ENCODE measurements at places on chromosomes 6 and 20.

- DNase-seq = no peak
These were observed 930.6 kb downstream of the KIF16B start for GRCh38 chr20:15642676-15643075.

DNA sequence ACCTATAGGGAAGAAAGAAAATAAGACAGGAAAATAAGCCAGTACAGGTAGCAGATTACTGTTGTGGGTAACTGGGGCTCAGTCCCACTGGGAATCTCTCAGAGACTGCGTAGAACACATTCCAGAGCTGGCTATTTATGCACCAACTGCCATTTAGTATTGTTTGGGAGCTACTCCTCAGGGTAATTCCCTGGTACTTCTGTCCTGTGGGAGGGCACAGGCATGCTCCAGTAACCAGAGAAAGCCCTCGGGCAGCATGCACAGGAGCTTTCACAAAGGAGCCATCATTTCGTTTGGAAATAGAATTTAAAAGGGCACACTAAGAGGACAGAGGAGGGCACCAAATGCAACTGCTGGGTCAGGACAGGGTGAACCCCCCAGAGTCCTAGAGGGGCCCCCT lies 148.0 kb upstream of the LRFN2 start:
- no peak for DNase-seq

DNA sequence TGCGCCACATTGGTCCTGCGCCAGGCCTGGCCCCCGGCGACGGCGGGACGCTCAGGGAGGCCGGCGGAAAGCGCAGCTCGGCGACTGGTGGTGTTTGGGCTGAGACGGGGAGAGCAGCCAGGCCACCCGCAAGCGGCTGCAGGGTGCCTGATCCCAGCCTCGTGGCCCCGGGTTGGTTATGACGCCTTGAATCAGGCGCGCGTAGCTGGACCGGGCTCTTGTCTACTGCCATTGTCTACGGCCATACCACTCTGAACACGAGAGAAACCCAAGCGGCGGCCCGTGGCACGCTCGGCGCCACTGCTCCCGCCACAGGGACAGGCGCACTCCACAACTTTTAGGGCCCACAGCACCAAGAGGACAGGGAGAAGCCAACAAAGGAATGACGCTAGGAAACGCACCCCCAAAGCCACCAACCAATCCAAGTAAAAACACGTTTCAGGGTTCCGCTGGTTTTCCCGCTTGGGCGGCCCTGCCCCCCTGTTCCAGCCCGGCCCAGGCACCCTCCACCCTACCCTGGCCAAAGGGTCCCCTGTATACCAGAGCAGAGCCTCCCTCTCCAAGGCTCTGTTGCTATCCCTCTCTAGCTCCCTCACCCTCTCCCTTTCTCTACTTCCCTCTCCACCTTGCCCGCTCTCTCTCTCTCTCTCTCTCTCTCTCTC lies 1849.3 kb upstream of the DEFB115 start:
- DNase-seq = no peak

GRCh38 chr20:6730672-6731328 lies 36.7 kb upstream of the BMP2 start:
- DNase-seq = no peak

DNA sequence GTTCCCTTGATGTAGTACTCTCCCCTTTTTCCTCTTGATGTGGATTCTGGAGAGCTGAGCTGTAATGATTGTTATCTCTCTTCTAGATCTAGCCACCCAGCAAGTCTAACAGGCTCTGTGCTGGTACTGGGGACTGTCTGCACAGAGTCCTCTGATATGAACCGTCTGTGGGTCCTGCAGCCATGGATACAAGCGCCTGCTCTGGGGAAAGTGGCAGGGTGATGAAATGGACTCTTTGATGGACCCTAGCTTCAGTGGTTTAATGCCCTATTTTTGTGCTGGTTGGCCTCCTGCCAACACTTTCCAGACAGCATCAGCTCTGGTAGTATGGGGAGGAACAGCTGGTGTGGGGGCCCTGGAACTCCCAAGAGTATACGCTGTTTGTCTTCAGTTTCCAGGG lies 216.3 kb downstream of the ADGRG6 start:
- DNase-seq = no peak

GRCh38 chr6:117396228-117396627 lies 29.5 kb downstream of the ROS1 start:
- DNase-seq = no peak

DNA sequence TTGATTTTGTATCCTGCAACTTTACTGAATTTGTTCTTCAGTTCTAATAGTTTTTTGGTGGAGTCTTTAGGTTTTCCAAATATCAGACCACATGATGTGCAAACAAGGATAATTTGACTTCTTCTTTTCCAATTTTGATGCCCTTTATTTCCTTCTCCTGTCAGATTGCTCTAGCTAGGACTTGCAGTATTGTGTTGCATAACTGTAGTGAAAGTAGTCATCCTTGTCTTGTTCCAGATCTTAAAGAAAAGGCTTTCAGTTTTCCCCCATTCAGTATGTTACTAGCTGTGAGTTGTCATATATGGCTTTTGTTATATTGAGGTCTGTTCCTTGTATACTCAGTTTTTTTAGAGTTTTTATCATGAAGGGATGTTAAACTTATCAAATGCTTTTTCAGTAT lies 4.6 kb downstream of the MICB start:
- no peak for DNase-seq

GRCh38 chr6:139290787-139291311 lies 949 bp downstream of the TXLNB start:
- no peak for DNase-seq

DNA sequence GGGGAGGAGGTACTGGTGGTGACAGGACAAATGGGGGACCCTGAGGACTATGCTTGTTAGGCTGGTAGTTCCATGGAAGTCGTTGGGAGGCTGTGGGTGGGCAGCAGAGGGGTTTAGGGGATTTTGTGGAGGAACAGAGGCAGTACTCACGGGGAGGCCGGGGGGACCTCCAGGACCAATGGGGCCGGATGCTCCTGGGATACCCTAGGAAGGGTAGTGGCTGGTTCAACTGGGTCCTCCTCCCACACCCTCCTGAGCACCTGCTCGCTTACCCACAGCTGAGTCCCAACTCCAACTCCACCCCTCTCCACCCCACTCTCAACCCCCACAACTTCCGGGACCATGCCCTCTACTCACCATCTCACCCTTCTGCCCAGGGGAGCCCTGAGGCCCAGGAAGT lies 25.9 kb downstream of the COL11A2 start:
- DNase-seq = no peak

DNA sequence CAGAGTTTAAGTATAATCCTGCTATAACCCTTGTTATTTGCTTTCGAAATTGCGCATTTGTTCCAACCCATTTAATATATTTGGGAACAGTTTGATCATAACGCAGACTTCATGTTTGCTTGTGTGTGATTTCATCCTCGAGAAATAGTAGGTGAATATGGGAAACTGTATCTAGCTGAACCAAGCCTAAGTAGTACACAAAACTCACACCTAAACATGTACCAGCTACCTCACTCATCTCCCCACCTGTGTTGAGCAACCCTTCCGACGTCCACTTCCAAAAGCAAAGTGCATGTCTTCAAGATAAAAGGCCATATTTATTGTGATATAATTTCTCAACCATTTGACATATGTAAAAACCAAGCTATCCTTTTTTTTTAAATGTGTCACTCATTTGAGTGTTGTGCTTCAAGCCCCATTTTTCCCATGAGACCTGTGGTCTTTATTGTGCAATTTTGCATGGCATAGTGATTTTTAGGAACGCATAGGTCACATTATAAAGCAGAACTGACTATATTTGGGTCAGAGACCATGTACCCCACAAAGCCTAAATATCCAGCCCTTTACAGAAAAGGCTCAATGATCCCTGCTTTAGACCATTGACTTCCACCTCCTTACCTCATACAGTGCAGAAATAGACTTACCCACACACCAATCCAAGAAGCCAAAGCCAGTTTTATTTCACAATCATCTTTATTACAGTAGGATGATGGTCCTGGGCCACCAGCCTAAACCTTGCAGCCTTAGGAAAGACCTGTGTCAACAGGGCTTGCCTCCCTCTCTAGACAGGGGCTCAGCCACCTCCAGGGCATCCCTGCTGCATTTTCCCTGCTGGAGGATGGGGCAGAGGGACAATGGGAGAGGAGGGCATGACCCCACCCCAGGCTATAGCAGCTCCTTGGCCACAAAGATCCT lies 7.1 kb downstream of the CCND3 start:
- DNase-seq = no peak

- no peak for DNase-seq
These were observed 511.2 kb upstream of the JARID2 start for GRCh38 chr6:14734416-14735340.

DNA sequence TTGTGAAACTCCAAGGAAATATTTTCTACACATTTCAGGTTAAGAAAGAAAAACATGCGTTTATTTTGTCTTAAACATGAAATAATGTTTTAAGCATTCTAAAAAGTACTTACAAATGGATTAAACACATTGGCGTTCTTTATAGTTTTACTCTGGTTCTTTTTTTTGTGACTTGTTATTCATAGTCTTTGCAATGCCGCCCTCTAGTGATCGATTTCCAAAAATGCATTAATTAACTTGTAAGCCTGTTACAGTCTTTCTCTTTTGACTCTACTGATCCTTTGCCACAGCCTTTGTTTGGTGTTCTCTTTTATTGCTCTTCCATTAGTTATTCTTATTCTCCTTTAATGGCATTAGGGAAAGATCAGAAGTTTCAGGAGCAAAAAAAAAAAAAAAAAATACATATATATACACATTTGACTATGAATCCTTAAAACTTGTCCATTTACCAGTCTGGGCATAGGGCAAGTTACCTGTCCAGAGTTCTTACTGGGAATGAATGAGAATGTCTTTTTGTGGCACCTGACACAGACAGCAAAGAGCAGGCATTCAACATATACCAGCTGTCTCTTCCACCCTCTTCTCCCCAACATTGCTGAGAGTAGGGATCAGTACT lies 59.9 kb downstream of the MACROD2 start:
- no peak for DNase-seq

DNA sequence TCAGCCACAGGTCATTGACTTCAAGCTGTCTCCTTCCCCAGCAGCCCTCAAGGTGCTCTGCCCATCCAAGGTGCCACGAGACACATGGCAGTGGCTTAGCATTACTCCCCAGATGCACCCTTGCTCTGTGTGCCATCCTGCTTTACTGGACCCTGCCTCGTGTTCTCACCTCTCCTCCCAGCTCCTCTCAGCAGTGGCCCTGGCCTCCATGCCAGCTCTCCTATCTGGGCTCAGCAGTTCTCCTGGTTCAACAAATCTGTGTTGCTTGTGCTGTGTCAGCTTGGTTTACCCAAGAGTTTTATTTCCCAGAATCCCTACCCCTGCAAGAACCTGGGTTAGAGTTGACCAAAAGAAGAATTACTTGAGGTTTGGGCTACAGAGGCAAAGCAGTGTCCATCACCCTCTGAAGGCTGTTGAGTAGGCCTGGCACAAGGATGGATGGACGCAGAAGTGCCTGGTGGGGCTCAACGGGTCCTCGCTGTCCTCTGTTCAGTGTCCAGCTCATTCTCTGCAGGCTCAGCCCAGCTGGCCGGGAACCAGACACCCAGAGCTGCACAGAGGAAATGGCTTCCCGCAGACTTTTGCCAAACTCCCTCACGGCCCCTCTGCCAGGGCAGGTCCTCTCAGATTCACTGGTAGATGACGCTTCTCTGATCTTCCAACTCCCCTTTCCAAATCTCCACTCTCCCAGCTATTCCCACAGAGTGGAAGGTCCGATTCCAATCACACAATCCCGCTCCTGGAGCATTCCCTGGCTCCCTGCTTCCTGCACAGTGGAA lies 82.6 kb downstream of the FOXA2 start:
- no peak for DNase-seq

GRCh38 chr6:169933839-169934698 lies 182.6 kb downstream of the ERMARD start:
- DNase-seq = no peak

- DNase-seq = peak; percentile 77
These were observed 19.1 kb upstream of the AAR2 start for GRCh38 chr20:36217226-36217625.

- no peak for DNase-seq
These were observed 2.1 kb downstream of the SGK2 start for GRCh38 chr20:43560974-43561373.

DNA sequence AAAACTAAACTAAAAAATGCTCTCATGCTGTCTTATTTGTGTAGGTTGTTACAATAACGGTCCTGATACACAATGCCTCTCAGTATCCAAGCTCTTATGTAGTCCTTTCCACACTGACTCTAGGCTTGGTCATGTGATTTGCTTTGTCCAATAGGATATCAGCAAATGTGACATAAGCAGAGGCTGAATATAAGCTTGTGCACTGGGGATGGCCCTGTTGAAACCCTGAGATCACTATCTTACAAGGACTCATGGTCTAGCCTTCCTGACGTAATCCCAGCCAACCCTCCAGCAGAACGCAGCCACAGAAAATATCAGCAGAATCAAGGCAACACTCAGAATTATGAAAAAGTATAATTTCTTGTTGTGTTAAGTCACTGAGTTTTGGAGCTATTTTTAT lies 145.1 kb upstream of the CCN2 start:
- DNase-seq = no peak

GRCh38 chr6:62324834-62325233 lies 38.8 kb upstream of the KHDRBS2 start:
- no peak for DNase-seq

DNA sequence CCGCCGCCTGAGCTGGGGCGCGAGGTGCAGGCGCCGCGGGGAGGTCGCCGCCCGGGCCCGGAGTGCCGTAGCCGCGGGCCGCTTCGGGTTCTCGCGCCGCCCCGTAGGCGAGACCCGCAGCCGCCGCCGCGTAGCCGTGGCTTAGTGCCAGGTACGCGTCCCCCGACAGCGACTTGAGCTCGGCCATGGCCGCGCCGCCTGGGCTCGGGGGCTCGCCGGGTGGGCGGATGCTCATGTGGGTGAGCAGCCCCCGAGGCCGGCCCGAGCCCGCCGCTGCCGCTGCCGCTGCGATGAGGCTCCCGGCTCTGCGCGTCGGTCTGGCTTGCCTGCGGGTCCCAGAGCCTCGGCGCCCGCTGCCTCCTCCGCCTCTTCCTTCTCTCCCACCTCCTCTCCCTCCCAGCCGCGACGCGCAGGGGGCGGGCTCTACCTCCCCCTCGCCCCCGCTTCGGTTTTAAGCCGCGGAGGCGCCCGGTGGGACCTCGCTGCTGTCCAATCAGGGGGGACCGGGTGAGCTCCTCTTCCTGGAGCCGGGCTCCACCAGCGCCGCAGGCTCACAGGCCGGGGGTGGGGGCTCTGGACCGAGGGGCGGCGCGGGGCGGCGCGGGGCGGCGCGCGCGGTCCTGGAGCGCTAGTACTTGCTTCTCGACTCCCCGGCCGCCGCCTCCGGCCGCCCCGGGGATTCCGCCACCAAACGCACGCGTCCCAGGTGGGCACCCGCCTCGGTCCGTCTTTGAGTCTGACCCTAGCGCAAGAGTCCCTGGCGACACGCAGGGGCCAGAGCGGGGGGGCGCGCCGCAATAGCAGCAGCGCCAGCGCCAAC lies at the start of gene BHLHE23:
BHLHE23 (minus strand) TSS at position 425 of the 820 bp plus-strand sequence; CDS start at position 235, 190 bp downstream.
- DNase-seq = no peak

GRCh38 chr6:53939830-53940229 lies 145.0 kb downstream of the LRRC1 start:
- DNase-seq = no peak

DNA sequence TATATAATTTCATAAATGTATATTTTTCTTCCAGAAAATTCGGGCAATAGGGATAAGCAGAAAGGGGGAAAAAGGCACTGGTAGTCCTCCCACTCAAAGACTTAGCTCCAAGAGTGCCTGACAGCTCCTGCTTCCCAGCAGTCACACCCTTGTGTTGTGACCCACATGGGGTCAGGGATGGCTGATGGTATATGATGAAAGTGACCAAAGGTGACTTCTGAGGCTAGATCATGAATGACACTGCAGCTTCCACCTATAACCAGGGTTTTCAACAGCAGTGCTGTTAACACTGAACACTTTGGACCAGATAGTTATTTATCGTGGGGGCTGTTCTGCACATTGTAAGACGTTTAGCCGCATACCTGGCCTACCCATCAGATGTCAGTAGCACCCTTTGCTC lies 22.3 kb downstream of the FAM50B start:
- DNase-seq = no peak

- no peak for DNase-seq
These were observed 30.8 kb downstream of the IL20RA start for GRCh38 chr6:137013738-137014602.

All from 8988T (cell line).